Cerebellar cortex (tissue), 1 donor: ENCODE measurements at places on chromosomes 6 and 20.
A peak's percentile ranks its signal among the peaks of the same experiment; 100 is the strongest.

- no peak for DNase-seq
Observed at GRCh38 chr6:145036236-145036635, 699.1 kb downstream of the EPM2A start.

GRCh38 chr6:87484491-87484890 is 11.7 kb downstream of the SLC35A1 start:
- no peak for DNase-seq

DNA sequence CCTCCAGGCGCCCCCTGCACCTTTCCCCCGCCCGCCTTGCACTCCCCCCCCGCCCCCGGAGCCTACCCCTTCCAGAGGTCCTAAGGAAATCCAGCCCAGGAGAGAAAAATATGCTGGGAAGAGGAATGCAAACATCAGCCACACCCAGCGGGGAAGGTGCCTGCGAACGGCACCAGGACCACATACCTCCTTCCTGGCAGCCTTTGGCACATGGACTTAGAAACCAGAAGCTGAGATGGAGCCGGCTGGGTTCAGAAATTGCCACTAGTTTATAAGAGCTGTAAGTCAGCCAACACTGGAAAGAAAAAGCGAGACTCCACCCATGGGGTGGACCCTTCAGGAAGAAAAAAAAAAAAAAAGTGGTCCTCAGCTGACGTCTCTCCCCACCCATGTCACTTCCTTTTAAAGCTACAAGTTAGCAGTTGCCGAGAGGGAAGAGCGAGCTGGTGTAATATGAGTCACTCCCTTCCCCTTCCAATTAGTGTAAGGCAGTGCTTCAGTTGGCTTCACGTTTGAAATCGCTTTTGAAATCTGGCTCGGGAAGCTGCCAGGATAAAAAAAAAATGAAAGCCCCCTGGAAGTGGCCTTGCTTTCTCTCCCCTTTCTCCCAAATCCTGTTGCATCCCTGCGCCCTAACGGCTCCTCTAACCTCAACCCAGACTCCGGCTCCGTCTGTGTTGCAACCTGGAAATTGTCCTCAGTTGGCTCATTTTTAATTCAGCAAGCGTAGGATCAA is at the start of gene AGPAT4:
Gene AGPAT4, minus strand, starts transcription at position 310 of the 736 bp plus-strand sequence. CDS start 41,848 bp downstream, outside the sequence.
- DNase-seq, result peak; percentile 97

GRCh38 chr6:134201716-134202115 is 116.2 kb downstream of the SGK1 start:
- DNase-seq, result no peak

DNA sequence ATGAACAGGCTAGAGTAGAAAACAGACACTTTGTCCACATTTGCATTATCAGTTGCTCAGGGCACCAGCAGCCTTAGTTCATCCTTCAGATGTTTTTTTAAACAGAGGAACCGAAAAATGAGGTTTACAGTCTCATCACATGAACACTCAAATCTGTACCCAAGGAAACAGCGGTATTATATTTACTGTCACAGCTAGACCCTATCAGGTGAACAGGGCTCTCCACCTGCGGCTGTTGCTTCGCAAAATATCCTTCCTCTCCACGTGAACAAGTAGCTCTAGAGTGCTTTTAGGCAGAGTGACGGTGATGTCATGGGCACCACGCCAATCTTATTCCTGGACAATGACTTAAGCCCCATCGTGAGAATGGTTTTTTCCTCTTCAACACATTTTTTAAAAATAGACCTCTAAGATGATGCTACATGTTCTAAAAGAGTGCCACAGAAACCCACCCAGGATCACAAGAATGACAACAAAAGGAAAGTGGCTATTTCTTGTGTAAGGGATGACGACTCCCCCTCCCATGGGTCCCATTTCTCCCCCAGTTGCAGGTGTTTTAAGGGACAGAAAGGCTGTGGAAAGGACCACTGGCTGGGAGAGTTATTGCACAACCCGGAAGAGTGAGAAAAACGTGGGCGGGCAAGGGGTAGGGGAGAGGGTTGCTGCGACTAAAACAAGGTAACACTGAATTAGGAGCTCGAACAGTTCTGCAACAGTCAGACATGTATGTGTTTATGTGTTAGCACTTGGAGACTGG is 77.7 kb downstream of the EFHC1 start:
- no peak for DNase-seq

DNA sequence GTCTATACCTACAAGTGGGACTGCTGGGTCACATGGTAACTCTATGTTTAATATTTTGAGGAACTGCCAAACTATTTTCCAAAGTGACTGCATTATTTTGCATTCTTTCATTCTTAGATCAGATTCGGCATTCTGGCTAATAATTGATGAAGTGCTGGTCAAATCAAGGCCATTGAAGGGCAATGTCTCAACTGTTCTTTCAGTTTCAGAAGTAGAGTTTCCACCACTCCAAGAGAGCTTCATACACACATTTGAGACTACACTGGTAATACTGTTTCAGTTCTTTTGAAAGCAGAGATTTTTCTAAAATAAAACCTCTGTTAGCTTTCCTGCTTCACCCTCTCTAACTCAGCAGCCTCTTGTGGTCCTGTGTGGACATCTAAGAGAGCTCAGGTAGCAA is 154.5 kb downstream of the CFAP61 start:
- DNase-seq, result no peak

DNA sequence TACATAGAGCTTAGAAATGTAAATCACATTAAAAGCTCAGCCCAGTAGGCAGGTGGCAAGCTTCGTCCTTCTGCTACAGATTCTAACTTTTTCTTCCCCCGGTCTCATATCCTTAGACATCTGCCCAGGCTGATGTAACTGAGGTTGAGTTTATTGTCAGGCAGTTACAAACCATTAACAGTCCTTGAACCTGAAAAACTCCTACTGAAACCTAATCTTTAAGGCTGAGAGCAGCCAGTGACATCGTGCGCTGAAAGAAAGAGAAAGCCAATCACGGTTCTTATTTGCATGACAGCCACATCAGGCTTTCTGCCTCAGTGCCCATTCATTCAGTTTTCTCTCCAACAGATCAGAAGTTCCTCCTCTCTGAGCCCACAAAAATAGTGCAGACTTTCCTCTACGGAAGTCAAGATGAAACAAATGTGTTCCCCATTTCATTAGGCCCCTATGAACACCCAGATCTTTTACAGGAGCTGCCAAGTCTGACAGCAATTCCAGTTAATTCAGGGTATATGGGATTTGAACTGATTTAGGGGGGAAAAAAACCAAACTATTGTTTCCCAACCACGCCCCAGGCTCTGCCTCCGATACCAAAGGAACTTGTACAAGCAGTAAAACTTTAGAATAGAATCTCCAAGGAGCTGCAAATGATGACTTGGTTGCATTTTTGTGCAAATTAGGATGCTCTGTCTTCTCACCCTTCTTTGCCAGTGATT is at the start of gene NHSL1:
Gene NHSL1, minus strand, starts transcription at position 192 of the 716 bp plus-strand sequence. CDS start 204 bp downstream, outside the sequence.
- no peak for DNase-seq

DNA sequence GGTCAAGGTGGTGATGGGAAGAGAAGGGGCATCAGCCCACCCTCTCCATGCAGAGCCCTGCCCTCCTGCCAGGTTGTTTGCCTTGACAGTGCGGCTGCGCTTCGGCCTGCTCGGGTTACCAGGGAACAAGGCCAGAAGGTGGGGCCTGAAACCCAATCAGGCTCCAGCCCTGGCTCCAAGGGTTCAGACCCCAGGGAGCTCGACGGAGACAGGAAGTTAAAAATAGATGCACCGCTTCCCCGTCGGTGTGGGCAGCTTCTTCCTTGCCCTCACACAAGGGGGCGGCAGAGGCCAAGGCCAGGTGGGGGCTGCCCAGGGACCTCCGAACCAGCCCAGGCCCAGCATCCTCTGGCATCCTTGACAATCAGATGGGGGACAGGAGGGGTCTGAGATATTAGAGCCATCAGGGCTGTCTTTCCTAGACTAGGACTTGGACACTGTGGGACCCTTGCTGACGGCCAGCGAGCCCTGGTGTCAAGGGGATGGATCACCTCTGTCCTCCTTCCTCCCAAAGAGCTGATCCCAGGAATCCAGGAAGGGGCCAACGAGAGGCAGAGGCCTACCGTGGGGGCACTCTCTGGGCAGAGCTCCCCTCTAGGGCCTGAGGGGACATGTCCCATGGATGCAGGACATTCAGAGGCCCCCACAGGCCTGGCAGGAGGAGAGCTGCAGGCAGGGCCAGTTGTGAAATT is 65.2 kb downstream of the RIPOR3 start:
- peak; percentile 31 for DNase-seq

GRCh38 chr6:88666901-88667300 is 296.5 kb downstream of the RNGTT start:
- DNase-seq, result no peak

- no peak for DNase-seq
Observed at GRCh38 chr20:7975851-7976414, 35.7 kb upstream of the HAO1 start.

DNA sequence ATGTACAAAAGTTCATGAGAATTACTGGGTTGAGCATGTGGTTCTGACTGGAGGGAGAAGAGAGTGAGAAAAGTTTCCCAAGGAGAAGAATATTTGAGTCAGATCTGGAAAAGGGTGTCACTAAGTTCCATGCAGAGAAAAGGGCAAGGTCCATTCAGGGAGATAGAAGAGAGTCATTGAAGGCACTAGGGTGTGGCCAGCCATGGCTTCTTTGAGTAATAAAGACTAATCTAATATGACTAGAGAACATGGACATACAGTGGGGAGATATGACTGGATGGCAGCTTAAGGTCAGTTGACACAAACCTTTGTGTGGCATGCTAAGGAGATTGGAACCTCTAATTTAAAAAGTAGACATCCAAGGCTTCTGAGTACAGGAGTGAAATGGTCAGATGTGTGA is 10.7 kb upstream of the SLC17A4 start:
- no peak for DNase-seq

DNA sequence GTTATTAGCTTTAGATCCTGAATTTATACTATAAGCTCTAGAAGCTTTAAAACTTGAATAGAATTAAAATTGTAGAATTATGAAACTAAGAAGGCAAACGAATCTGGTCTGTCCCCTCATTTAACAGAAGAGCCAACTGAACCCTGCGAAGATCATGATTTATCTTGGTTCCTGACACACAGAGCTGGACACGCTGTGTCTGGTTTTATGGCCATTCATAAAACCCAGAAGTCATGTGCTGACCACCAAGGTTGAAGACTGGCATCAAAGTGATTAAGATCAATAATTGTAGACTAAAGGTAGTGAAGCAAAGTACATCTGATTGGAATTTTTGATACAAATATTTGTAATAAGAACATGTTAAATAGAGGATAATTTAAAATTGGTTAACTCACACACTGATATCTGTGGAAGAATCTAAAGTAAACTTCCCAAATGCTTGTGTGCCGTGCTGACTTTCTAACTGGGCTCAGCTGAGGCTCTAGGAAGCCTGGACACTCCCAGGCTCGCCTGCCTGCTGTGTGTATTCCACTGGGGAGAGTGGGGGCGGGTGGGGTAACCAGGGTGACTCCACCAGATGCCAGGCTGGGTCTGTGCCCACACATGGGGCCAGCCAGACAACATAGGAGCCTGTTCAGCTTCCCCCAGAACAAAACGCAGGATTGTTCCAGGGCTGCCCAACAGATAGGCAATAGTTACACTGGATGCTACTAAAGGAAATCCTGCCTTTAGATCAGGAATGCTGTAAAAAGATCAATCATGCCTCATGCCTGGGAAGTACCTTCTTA is 42.1 kb upstream of the SLC22A3 start:
- no peak for DNase-seq

GRCh38 chr6:43170417-43170930 is 595 bp upstream of the SRF start:
- no peak for DNase-seq
